GM19239 (cell line): ENCODE measurements at places on chromosomes 6 and 20.
A peak's percentile ranks its signal among the peaks of the same experiment; 100 is the strongest.

GRCh38 chr20:50513169-50514034 is 3.2 kb downstream of the PTPN1 start:
- no peak for DNase-seq

- no peak for DNase-seq
Observed at GRCh38 chr6:88174906-88175305, 8.8 kb upstream of the CNR1 start.

DNA sequence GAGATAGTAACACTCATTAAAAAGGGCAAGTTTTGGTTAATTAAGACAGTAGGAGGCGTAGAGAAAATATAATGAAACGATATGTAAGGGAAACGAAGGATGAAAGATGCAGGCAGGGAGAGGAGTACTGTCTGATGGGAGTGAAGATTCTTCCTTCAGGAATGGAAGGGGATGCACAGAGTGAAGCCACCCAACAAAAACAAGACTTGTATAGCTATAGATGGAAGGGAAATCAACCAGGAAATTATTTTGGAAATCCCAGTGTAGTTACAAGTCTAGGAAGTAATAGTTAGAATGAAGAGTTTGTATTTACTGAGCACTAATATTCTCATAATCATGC is 19.7 kb upstream of the HLA-DRB1 start:
- DNase-seq = no peak

GRCh38 chr6:112029045-112029822 is 24.7 kb upstream of the CCN6 start:
- DNase-seq = peak; percentile 32

GRCh38 chr6:34526241-34526972 is 29.7 kb downstream of the SPDEF start:
- DNase-seq = no peak

- no peak for DNase-seq
Observed at GRCh38 chr6:151689499-151690201, 117.8 kb upstream of the ESR1 start.

GRCh38 chr6:150874179-150874578 is 8.7 kb downstream of the MTHFD1L start:
- DNase-seq = no peak

DNA sequence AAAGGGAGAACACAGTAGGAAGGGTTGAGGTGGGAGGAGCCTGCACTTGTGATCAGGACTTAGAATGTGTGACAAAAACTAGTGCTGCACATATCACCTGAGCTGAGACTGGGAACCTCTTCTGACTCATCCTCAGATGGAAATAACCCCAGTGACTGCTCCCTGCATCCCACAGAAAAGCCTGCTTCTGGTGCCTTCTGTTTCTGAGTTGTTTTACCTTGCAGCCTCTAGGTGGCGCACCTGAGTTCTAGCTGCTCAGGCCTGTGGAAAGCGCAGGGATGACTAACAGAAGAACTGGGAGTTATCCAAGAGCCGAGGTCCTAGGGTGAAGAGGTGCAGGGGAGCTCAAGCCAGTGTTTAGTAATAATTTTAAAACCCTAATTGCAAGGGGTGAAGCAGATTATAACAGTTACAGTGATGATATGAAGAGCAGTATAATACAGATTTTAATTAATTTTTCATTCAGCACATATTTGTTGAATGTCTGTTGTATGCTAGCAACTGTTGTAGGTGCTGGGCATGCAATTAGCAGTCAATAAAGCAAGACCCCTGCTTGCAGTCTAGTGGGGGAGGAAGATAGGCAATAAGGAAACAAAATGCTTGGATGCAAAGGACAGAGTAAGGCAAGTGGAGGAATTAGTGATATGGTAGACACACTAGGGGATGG is 302.5 kb downstream of the DHX35 start:
- peak; percentile 44 for DNase-seq

DNA sequence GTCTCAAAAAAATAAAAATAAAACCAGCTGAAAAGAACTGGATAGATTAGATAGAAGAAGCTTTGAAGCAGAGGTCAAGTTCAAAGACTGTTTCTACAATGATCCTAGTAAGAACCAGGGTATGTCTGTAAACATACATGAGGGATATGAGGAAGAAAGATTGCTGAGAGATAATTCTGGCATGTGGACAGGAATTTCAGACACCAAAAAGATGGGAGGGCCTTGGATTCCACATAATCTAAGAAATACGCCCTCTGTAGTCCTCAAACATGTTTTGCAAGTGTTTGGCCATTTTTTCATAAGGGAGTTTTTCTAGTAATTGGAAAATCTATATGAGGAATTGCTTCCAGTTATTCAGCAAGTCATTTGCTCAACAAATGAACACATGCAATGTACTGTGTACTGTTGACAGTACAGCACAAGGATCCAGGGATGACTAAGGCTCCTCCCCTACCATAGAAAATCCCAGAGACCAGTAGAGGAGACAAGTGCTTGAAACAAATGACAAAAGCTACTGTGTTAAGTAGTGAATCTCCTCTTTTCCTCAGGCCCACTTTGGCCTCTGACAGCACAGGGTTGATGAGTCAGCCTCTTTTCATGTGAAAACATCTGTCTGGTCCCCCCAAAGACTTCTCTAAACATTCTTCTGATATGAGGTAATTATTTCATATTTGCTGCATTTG is 795.9 kb downstream of the MAFB start:
- DNase-seq = no peak

- DNase-seq = no peak
Observed at GRCh38 chr6:33740794-33741193, 5.9 kb downstream of the IP6K3 start.

- DNase-seq = no peak
Observed at GRCh38 chr6:36292170-36292569, 22.3 kb downstream of the PNPLA1 start.

- no peak for DNase-seq
Observed at GRCh38 chr6:152201120-152201519, 393.6 kb downstream of the ESR1 start.

DNA sequence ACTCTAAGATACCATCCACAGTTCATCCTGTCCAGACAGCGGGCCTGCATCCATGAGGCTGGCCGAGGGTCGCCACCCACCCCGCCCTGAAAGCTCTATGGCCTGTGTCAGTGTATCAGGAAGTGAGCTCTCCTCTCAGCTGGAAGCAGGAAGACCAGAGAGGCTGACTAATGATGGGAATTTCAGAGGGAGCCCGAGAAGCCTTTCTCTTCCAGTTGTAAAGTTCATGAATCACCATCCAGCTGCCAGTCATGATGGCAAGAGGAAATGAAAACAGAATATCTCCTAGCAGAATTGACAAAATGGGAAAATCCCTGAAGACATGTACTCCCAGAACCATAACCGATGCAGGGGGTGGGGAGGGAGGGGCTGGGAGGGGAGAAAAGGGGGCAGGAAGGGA is 109.6 kb upstream of the RPS6KA2 start:
- DNase-seq = no peak

GRCh38 chr6:106300944-106301343 is 24.6 kb downstream of the ATG5 start:
- no peak for DNase-seq

DNA sequence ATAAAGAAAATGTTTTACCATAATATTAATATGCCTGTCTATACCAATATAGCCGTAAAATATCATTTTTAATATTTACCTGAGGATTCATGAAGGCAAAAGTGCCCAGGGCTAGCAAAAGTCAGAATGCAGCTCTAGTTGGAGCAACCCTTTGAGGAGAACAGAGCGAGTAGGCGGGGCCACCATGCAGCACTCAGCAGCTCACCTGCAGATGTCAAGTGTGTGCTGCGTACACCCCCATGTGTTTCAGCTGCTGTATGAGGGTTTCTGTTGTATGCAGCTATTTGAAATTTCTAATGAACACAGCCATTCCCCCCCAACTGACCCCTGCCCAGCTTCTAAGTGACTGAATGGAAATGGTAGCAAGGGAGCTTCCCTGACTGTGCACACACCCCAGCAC is 508.0 kb downstream of the QKI start:
- DNase-seq = no peak

- DNase-seq = no peak
Observed at GRCh38 chr6:34172961-34173775, 27.3 kb upstream of the GRM4 start.
